ENCODE measurements at places on chromosomes 2 and 18.

- no peak for DNase-seq
These were observed 13.8 kb downstream of the PDIA6 start for GRCh38 chr2:10798783-10799182.

DNA sequence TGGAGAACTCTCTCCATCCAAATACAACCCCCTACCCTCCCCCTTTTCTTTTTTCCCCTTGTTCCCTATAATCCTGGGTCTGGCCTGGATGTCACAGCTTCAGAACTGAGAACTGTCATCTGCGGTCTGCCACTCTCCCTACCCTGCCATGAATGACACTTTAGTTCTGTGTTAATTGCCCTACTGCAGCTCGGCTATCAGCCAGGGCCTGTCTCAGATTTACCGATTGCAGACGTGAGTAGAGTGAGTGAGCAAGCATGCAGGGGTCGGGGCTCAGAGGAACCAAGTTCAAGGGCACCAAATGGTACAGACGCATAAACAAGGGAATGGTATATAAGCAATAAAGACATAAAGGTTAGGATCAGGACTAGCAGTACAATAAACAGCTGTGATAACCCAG is 967.8 kb downstream of the BCL11A start:
- no peak for DNase-seq

GRCh38 chr18:12283666-12284065 is 24.4 kb upstream of the TUBB6 start:
- no peak for DNase-seq

DNA sequence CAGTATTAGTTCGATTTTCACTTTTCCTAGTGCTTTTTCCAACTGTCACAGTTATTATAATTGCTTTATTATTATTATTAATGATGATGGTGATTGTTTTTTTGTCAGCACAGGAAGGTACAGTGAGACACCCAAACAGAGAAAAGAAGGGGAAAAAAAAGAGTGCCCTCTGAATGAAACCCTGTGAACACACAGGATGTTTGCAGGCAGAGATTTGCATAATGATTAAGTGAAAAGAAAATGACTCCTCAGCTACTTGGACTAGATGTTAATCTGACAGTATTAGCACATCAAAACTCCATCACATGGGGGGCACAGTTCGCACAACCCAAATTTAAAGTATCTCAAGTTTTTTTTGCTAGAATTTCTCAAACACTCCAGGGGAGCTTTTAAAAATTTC is 32.9 kb downstream of the ADD2 start:
- DNase-seq = no peak

DNA sequence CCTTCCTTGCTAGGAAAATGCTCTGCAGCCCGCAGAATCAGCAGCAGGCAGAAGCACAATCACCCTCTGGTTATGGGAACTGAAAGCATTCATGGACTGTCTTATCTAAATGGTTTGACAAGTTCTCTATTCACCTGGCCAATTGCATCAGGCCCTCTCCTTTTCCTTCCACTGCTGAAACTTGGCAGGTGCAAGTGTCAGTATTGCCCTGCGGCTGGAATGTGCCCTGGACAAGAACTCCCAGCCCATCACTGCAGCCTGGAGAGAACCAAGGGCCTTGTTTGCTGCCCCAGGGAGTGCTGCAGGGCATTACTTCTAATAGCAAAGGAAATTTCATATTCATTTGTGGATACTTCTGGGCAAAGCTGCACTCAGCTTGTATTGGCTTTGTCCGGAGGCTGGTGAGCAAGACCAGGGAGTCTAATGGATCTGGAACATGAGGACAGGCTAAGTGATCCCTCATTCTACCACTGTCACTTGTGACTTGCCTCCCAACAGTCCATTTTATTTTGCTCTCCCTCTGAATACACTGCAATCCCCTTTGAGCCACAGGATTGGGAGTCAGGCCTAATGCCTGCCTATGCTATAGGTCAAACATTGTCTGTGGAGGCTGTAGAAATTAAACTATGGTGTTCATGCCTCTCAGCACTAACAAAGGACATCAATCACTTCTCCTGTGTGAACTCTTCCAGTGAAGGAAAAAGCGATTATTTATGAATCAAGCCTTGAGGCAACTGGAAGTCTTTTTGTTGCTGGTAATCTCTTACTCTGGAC is 116.9 kb downstream of the LYPD6B start:
- DNase-seq = no peak

DNA sequence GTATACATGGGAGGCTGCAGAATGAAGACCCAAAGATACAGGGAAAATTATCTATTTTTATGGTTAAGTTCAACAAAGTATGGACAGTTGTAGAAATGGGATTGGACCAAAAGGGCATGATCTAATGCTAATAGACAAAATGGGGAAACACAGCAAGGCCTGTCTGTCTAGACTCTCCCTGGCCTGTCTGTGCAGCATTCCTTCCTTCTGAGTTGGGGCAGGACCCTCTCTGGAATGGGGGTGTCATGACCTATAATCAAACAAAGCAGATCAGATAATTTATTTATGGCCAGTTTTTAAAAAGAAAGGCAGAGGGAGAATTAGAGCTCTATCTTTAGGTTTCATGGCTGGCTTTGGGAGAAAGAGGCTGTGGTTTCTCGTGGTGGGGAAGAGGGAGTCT is 104.4 kb downstream of the CTIF start:
- no peak for DNase-seq

DNA sequence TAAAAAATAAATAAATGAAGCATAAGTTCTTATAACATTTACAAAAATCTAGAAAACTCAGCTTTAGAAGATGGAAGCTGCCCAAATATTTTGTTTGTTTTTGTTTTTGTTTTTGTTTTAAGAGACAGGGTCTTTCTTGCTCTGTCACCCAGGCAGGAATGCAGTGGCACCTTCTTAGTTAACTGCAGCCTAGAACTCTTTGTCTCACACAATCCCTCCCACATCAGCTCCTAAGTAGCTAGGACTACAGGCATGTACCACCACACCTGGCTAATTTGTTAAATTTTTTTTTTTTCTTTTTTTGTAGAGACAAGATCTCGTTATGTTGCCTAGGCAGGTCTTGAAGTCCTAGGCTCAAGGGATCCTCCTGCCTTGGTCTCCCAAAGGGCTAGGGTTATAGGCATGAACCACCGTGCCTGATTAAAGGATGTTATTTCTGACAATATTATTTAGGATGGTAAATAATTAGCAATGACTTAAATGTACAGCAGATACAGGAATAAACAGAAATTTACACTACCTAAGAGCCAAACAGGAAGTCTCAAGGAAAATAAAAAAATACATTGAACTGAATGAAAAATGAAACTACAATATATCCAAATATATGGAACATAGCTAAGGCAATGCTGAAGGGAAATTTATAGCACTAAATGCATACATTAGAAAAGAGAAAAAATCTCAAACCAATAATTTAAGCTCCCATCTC is 17.2 kb downstream of the SESTD1 start:
- no peak for DNase-seq

- peak; percentile 14 for DNase-seq
These were observed 36.6 kb downstream of the DARS1 start for GRCh38 chr2:135948642-135949355.

DNA sequence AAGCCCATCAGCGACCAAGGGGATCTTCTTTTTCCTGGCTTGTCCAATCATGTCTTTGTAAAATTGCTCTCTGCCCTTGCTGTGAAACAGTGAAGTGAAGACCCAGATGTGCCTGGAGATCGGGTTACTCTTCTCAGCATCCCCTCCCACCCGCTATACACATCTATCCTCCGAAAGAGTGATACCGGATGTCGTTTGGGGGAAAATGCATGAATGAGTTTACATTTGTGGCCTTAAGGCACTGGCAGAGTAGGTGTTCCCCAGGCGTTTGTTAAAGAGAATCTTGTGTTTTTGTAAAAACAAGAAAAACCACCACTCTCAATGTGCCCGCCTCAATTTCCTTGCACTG is 528.3 kb downstream of the CMPK2 start:
- DNase-seq = no peak

DNA sequence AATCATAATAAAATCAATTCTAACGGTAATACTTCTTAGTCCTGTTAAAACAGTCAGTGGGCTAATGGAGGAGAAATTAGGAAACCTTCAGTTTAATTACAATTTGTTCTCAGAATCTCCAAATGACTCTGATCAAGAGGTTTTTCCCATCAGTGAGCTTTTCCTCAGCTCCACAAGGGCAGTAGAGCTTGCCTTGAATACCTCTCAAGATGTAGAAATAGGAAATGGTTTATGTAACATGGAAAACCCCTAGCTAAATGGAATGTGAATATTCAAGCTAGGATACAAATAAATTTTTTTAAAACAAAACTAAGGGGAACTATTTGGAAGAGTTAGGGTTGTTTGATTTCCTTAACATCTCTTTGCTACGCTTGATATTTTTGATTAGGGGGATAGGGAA is 87.5 kb downstream of the PLEKHM3 start:
- no peak for DNase-seq

DNA sequence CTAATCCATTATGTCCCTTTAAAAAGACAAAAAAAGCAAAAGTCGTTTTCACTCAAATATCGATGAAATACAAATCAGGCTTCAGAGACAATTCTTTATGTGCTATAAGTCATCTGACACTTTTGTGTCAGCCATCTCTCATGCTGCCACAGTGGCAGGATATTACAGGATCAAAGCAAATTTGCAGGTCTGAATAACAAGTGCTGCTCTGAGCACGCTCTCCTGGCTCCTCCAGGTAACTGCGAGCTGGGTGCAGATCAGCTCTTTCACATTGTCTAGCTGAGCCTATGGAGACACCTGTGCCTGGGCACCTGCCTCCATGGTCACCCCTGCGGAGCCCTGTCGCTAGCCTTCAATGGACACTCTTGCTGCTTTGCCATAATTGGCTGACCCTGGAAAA is 250.2 kb upstream of the RAB12 start:
- no peak for DNase-seq

DNA sequence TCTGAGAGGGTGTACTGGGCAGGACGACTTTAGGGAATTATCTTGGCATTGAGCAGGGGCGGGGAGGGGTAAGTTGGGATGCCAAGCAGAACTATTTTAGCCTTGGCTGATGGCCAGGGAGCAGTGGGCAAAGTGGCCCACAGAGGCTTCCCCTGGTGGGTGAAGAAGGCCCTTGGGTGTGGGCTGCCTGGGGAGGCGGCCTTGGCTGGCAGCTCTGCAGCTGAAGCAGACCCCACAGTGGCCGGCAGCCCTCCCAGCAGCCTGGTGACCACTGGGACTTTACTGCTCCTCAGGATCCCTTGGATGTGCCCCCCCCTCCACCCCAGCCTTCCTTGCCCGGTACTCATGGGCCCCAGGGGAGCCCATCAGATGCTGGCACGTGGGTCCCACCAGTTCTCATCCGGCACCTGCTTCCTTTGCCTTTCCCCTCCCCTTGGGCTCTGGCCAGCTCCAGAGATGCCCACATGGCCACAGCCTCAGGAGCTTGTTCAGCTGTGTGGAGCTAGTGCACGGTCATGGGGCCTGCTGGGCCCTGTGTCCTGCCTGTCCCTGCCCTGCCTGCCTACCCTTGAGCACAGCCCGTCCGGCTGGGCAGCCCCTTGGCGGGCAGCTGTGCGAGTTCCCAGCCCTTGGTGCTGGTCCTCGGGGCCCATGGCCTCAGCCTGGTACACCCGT is 122.1 kb upstream of the HS6ST1 start:
- no peak for DNase-seq

- DNase-seq = no peak
These were observed 38.0 kb downstream of the KCTD1 start for GRCh38 chr18:26510337-26510736.

DNA sequence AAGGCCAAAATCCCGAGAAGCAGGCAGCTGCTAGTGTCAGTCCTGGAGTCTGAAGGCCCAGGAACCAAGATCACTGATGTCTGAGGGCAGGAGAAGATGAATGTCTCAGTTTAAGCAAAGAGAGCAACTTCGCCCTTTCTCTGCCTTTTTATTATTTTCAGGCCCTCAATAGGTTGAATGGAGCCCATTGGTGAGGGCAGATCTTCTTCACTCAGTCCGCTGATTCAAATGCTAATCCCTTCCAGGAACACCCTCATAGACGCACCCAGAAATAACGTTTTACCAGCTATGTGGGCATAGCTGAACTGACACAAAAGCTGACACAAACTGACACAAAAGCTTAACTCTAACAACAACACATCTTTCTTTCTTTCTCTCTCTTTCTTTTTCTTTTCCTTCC is 78.0 kb upstream of the KCNJ3 start:
- no peak for DNase-seq

DNA sequence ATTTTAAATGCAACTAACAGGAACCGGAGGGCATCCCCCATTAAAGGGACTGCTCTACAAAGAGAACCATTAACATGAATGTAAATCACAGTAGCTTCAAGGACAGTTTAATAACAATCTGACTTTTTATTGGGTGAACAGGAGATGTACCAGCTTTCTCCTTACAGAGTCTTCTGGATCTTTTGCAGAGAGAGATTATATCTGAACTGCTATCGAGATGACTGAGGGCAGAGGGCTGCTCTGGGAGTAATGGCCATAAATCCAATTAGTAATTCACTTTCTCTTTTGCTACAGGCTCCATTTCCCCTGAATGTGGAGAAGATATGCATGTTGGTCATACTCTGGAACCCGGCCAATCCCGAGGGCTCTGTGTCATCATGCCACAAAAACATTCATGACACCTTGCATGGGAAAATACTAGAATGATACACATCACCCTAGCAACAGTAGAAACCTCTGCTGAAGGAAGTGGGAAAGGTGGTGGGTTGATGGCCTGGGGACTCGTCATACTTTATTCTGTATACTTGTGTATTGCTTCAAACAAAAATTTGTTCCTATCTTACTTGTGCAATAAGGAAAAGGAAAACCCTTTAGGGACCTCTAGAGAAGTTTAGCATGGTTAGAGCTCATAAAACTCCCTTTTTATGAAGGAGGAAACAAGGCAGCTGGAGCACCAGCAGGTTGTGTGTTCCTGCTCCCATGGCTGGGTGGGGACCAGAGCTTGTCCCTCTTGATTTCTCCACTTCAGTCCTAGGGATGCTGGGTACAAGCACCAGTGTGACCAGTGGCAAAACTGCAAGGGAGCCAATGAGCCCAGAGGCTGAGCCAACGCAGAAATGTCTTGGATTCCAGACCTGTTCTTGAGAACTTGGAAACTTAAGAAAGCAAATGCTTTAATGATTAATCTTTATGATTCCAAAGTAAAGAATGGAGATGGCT is 26.0 kb downstream of the CTAGE1 start:
- peak; percentile 98 for DNase-seq

GRCh38 chr2:155145758-155146229 is 447.3 kb downstream of the KCNJ3 start:
- DNase-seq = no peak

- no peak for DNase-seq
These were observed 443 bp downstream of the CPSF3 start for GRCh38 chr2:9423922-9424272.

- no peak for DNase-seq
These were observed 234.0 kb downstream of the ZNF516 start for GRCh38 chr18:76260941-76261472.

All from brain microvascular endothelial cell (primary cell).